Transverse colon (tissue), 4 donors: ENCODE measurements at places on chromosomes 3 and 15. TPM values are rescaled to one million over a fixed set of nuclear protein-coding genes. Genes with fewer than 3 reads are reported as not detected.

GRCh38 chr3:5190147-5190791 is 2.8 kb downstream of the EDEM1 start:
- DNase-seq: no peak
- H3K36me3 ChIP-seq: no peaks in the 10 kb centered on the region
- peak overlapping the region; percentile 96 for H3K4me3 ChIP-seq
- no peak overlapping the region for H3K27ac ChIP-seq
- no peaks in the 10 kb centered on the region for H3K27me3 ChIP-seq

DNA sequence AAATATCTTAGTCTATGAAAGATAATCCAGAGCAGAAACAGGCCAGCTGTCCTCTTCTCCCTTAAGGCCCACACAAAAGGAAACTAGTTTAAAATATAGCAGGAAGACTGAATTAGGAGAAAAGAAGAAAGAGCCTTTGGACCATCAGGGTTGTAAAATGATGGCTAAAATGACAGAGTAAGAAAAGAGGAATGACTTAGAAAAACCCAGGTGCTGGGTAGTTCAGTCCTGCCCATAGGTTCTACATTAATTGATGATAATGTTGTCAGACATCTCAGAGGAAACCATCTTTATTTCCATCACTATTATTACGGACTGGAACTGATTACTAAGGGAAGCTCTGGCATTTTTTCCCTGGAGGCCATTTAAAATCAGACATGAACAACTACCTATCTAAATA is 142.8 kb upstream of the STT3B start:
- no peak for DNase-seq
- no peak overlapping the region for H3K4me3 ChIP-seq
- no peaks in the 10 kb centered on the region for H3K4me1 ChIP-seq
- no peaks in the 10 kb centered on the region for H3K36me3 ChIP-seq
- H3K27ac ChIP-seq: no peak overlapping the region
- no peaks in the 10 kb centered on the region for H3K27me3 ChIP-seq

DNA sequence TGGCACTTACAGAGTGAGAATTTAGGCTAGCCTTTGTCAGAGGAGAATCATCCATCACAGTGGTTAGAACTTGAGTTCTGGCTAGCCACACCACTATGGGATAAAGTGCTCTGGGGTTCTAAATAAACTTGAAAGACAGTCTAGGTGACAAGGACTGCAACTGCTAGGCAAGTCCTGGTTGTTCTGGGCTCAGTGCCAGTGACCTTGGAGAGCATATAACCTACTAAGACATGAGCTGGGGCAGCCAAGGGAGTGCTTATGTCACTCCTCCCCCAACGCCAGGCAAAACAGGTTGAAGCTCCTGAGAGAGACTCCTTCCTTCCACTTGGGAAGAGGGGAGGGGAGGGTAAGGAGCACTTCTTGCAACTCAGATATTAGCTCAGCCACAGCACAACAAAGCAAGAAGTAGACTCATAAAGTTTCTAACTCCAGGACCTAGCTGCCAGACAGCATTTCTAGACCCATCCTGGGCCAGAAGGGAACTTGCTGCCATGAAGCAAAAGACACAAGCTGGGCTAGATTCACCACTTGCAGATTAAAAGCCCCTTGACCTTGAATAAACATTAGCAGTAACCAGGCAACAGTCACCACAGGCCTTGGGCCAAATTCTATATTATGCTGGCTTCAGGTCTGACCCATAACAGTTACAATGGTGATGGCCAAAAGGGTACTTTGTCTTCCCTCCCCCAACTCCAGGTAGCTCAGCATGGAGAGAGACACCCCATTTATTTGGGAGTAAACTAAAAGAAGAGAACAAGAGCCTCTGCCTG is 963.7 kb downstream of the PLOD2 start:
- H3K4me1 ChIP-seq: no peaks in the 10 kb centered on the region
- no peak overlapping the region for H3K4me3 ChIP-seq
- H3K27ac ChIP-seq: no peak overlapping the region
- no peak for DNase-seq
- H3K36me3 ChIP-seq: no peaks in the 10 kb centered on the region

Gene RAD54L2
- 15.4 TPM for total RNA-seq

DNA sequence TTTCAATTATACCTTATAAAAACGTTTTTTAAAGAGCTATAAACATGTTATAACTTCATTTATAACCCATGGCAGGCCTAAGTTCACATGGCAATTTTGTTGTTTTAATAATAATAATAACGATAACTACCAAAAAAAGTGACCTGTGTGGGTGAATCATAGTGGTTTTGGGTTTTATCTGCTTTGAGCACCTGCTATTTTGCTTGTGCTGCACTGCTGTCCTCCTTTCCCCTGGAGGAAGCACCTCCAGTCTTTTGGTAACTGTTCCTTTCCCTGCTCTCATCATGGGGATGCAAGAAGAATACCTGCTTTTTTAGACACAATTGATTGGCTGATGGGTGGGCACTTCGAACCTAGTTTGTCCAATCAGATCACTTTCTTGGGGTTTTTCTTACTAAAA is 388.0 kb upstream of the TBL1XR1 start:
- H3K4me1 ChIP-seq: peaks cover 9% of the 10 kb centered on the region
- no peaks in the 10 kb centered on the region for H3K36me3 ChIP-seq
- no peaks in the 10 kb centered on the region for H3K27me3 ChIP-seq
- H3K4me3 ChIP-seq: no peak overlapping the region
